Activated CD8-positive, alpha-beta T cell treated with anti-CD3 and anti-CD28 coated beads for 36 hours (primary cell): ENCODE measurements at places on chromosomes 4 and X. TPM values are rescaled to one million over a fixed set of nuclear protein-coding genes. Genes with fewer than 3 reads are reported as not detected.

The PPBP gene
- not detected for total RNA-seq

The IL3RA gene
- total RNA-seq, result not detected

The DCHS2 gene
- not detected for total RNA-seq

The JAKMIP1 gene
- total RNA-seq, result 5.6 TPM

The NWD2 gene
- not detected for total RNA-seq

The TLR8 gene
- total RNA-seq, result not detected
